ENCODE measurements at places on chromosomes 16 and 17. TPM values are rescaled to one million over a fixed set of nuclear protein-coding genes. Genes with fewer than 3 reads are reported as not detected.

CD300A gene
- polyA plus RNA-seq, result not detected

GAS7 gene
- polyA plus RNA-seq, result 4.6 TPM

SEZ6 gene
- polyA plus RNA-seq, result not detected

AGRP gene
- not detected for polyA plus RNA-seq

DBNDD1 gene
- 23.0 TPM for polyA plus RNA-seq

HEATR9 gene
- not detected for polyA plus RNA-seq

PLA2G10 gene
- not detected for polyA plus RNA-seq

IRF8 gene
- not detected for polyA plus RNA-seq

NPW gene
- polyA plus RNA-seq, result 3.7 TPM

LRRC37A gene
- 0.59 TPM for polyA plus RNA-seq

TRIM37 gene
- 9.4 TPM for polyA plus RNA-seq

ASPSCR1 gene
- polyA plus RNA-seq, result 17.2 TPM

PKMYT1 gene
- polyA plus RNA-seq, result 18.7 TPM

SPATA32 gene
- not detected for polyA plus RNA-seq

NACA2 gene
- not detected for polyA plus RNA-seq

CD300LB gene
- not detected for polyA plus RNA-seq
